ENCODE measurements at places on chromosomes 6 and 20.
A peak's percentile ranks its signal among the peaks of the same experiment; 100 is the strongest.

DNA sequence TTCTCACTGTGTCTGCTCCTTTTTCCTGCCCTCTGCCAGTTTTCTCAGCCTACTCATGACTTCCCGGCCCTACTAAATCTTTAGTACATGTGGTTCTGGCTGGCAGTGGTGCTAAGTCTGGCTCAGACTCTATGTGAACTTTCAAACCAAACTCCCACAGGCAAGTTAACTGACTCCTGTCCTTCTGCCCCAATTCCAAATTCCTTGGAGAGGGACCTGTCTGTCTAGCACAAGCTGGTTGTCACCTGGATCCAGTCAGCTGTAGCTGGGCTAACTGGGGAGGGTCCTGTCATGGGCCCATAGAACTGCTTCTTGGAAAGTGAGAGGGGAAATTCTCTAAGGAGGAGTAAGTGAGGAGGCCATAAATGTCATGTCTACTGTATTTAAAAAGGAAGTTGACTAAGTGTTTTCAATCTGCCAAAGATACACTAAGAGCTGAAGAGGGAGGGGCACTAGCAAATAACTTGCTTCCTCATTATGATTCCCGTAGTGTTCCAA is 240.1 kb downstream of the KCNQ5 start:
- no peak for DNase-seq

GRCh38 chr6:16759646-16760515 is 1.4 kb downstream of the ATXN1 start:
- DNase-seq: peak; percentile 69

DNA sequence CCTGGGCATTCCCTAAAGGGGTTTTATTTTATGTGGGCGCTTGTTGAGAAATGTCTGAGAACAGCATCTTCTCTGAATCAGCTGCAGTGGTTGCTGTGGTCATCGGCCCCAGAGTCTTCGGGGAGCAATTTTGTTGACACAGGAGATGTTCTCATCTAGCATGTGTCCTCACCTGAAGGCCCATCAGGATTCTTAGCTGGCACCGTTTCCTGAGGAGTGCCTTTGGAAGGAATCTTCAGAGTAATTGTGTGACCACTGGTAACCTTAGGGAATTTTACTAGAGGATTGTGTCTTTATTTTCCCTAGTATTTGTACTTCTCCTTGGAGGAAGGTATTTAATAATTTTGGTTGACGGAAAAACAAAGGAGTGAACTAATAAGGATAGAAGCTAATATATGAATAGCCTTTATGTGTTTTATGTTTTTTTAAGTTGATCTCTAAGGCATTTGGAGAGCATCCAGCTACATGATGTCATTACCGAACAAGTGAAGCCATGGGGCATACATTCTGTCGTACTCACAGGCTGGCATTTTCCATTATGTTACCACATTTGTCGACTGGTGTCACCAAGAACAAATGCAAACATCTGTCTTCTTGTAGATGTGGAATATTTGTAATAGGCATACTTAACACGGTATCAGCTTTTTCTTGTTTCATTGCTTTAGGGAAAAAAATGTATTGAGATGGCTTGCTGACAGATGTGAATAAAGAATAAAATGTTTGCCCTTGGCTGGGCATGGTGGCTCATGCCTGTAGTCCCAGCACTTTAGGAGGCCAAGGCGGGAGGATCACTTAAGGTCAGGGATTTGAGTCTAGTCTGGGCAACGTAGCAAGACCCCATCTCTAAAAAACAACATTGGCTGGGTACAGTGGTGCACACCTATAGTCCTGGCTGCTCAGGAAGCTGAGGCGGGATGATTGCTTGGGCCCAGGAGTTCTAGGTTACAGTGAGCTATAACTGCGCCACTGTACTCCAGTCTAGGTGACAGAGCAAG is 41.9 kb downstream of the TULP4 start:
- DNase-seq: no peak

DNA sequence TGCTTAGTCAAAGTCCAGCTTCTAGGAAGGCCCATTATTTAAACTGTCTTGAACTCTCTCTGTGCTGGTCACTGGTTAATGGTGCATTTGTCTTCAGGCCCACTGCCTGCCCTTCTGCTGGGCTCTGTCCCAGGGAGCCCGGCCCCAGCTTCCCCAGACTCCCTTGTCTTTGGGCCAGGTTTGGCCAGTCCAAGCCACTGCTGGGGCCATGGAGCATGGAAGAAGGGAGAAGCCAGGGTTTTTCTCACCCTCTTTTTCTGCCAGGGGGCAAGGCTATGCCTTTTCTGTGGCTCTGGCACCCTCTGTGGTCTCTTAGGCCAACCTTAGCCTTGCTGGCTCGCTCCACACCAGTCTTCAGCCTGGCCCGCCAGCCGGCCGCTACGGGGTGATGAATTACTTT is 390.0 kb upstream of the SULF2 start:
- no peak for DNase-seq

- DNase-seq: no peak
These were observed 35.6 kb downstream of the PSMG4 start for GRCh38 chr6:3294396-3294795.

DNA sequence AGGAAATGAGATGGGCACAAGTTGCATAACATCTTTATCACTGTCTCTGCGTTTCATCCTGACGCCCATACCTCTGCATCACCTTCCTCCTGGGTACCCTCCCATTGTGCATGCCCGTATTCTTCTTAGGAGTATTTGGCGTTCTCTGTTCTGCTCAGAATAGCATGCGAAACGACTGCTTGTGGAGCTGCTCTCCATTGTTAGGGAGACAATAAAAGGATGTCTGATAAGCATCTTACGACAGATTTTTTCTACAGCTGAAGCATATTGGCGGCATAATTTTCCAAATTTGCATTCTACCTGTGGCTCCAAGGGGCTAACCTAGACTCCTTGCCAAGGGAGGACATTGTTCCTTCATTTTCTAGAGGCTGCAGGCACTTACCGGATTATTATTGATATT is 118.6 kb downstream of the EDN1 start:
- no peak for DNase-seq

DNA sequence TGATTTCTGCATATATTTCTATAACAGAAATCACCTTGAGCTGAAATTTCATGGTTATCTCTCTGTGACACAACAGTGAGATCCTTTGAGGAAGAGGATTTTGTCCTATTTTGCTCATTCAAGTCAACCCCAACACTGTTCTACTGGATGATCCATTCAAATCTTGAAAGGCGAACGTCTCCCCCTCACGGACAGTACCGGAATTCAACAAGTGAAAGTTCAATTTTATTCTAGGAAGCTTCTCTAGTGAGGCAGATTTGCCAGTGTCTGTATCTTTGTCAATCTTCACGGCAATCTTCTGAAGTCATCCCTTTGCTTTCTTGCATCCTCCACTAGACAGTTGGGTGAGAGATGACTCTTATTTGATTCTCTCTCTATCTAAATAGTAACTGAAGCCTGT is 91.7 kb upstream of the PDE7B start:
- no peak for DNase-seq

All from smooth muscle cell of the brain vasculature (primary cell).